ENCODE measurements at places on chromosomes 2 and 18. TPM values are rescaled to one million over a fixed set of nuclear protein-coding genes. Genes with fewer than 3 reads are reported as not detected.

Gene TSN
- total RNA-seq, result 38.0 TPM

Gene SLC16A14
- total RNA-seq, result 4.2 TPM

Gene ORC4
- total RNA-seq, result 37.3 TPM

DNA sequence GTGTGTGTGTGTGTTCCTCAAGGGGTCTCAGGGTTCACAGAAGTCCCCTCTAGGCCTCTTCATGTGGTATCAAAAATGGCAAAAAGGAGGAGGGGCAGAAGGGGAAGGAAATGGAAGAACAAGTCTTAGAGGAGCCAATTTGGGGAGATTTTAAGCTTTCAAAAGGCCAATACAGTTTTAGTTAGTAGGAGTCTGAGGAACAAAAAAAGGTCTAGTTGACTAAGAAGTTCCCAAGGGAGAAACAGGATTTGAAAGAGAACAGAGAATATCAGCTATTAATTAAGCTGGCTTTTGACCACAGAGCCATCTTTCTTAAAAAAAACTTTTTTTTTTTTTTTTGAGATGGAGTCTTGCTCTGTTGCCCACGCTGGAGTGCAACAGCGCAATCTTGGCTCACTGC is 7.1 kb downstream of the RNF125 start:
- no peaks in the 10 kb centered on the region for H3K4me1 ChIP-seq
- no peak overlapping the region for H3K27ac ChIP-seq
- H3K27me3 ChIP-seq, result no peaks in the 10 kb centered on the region

DNA sequence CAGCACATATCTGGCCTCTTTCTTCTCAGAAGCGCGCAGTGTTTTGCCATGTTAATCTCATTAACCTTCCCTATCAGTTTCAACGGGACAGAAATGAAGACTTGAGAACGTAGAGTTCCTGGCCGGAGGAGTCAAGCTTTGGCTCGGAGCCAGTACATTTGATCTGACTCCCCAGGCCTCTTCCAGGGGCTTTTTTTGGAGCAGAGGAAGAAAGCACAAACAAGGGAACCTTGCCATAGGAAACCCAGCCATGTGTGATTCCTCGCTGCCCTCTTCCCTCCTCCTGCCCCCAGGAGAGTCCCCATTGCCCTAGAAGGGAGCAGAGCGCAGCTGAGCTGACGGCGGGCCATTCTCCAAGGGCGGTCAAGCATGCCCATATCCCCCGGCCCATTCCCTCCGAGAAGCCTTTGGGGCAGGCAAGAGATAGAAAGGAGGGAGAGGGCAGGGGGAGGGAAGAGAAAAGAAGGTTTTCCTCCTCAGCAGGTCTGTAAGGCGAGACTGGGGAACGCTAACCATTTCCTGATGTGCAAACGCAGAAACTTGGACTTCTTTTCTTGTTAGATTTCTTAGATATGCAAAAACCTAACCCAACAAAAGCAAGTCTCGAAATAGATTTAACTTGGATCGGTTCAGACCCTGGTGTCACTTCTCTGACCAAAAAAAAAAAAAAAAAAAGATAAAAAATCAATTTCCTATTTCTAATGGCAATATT is 63.7 kb upstream of the POU3F3 start:
- no peak overlapping the region for H3K27ac ChIP-seq
- no peak overlapping the region for H3K4me3 ChIP-seq
- DNase-seq, result peak; percentile 58
- peaks cover 5% of the 10 kb centered on the region for H3K4me1 ChIP-seq
- peaks cover 14% of the 10 kb centered on the region for H3K27me3 ChIP-seq

GRCh38 chr2:136081582-136082210 is 36.3 kb downstream of the CXCR4 start:
- no peak for DNase-seq
- no peaks in the 10 kb centered on the region for H3K36me3 ChIP-seq

DNA sequence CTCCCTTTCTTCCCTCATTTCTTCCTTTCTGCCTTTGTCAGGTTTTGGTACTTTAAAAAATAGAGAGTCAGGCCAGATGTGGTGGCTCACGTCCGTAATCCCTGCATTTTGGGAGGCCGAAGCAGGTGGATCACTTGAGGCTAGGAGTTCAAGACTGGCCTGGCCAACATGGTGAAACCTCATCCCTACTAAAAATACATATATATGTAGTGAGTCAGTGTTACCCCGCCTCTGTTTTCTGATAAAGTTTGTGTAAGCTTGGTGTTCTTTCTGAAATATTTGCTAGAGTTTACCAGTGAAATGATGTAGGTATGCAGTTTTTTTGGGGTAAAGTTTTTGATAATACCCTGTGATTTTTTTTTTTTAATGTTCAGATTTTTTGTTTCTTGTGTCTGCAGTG is 58.8 kb downstream of the DGKD start:
- peaks cover 36% of the 10 kb centered on the region for H3K4me1 ChIP-seq
- H3K4me3 ChIP-seq, result no peak overlapping the region
- peaks cover 2% of the 10 kb centered on the region for H3K36me3 ChIP-seq

DNA sequence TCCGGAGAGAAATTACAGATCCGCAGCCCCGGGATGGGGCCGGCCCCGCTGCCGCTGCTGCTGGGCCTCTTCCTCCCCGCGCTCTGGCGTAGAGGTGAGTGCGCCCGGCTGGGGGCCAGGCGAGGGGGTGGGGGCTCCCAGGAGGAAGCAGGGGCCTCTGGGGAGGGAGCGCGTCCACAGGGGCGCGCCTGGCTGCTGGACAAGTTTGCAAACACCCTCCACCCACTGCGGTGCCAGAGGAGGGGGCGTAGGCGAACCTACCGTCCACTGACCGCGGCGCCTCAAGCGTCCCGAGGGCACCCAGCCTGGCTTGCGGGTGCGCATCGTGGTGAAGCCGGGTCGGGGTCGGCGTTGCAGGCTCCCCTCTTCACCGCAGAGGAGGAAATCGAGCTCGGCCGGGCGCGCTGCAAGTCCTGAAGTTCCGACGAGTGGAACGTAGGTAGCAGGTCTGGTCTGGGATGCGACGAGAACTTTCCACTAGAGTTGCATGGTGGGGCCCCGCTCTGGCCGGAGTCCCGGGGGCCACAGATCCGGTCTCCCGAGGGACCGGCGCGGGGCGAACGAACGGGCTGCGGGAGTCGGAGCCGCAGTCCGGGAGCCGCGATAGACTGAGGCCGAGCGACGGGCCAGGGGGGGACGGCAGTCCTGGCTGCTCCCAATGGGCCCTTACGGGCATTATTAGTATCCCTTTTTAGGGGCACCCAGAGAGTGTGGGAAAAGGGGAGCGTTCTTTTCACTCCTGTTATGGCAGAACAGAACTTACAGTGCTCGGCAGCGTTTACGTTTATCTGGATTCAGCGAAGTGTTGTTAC is 502 bp downstream of the MERTK start:
- H3K4me1 ChIP-seq, result peaks cover 27% of the 10 kb centered on the region
- peaks cover 13% of the 10 kb centered on the region for H3K27me3 ChIP-seq
- peak overlapping the region; percentile 82 for H3K4me3 ChIP-seq
- no peaks in the 10 kb centered on the region for H3K36me3 ChIP-seq
- DNase-seq, result peak; percentile 60
- H3K27ac ChIP-seq, result peak overlapping the region; percentile 65

- H3K27ac ChIP-seq, result no peak overlapping the region
- no peak for DNase-seq
- H3K4me1 ChIP-seq, result no peaks in the 10 kb centered on the region
- H3K36me3 ChIP-seq, result peaks cover 2% of the 10 kb centered on the region
- no peaks in the 10 kb centered on the region for H3K27me3 ChIP-seq
Measured at GRCh38 chr2:67400560-67401485, 3.7 kb downstream of the ETAA1 start.

GRCh38 chr2:134155134-134155533 is 98.7 kb upstream of the MGAT5 start:
- no peaks in the 10 kb centered on the region for H3K27me3 ChIP-seq
- H3K4me1 ChIP-seq, result peaks cover 28% of the 10 kb centered on the region
- no peak overlapping the region for H3K4me3 ChIP-seq

DNA sequence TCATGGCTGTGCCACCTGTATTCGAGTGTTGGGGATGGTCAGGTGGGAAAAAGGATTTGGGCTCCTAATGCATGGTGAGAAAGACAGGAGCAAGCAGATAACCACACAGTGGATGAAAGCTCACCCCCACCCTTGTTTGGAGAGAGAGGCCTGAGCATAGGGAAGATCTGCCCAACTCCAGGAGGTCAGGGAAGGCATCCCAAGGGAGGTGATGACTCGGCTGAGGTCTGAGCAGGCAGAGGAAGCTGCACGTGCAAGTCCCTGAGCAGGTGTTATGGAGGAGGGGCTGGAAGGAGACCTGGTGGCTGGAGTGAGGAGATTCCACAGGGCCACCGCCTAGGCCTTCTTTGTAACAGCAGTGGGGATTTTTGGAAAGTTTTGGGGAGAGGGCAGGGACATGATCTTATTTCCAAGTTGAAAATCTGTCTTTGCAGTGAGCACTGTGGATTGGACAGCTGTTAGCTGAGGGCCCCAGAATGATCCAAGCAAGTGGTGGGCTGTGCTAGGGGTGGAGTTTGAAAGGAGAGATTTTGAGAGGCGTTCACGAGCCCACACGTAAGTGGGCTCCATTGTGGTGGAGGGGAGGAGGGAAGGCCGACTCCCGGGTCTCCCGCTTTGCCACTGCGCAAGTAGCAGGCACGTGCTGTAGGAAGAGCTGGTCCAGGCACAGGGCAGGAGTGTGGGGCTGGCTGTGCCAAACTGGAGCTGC is 228.5 kb downstream of the GLI2 start:
- peaks cover 3% of the 10 kb centered on the region for H3K27me3 ChIP-seq
- H3K4me1 ChIP-seq, result peaks cover 13% of the 10 kb centered on the region
- no peak overlapping the region for H3K27ac ChIP-seq
- H3K36me3 ChIP-seq, result peaks cover 45% of the 10 kb centered on the region
- peak; percentile 32 for DNase-seq
- no peak overlapping the region for H3K4me3 ChIP-seq

GRCh38 chr2:128196471-128196931 is 105.5 kb downstream of the UGGT1 start:
- peaks cover 7% of the 10 kb centered on the region for H3K4me1 ChIP-seq
- H3K27me3 ChIP-seq, result no peaks in the 10 kb centered on the region
- DNase-seq, result peak; percentile 69
- no peak overlapping the region for H3K4me3 ChIP-seq

GRCh38 chr2:161983866-161984265 is 90.1 kb downstream of the DPP4 start:
- H3K4me1 ChIP-seq, result no peaks in the 10 kb centered on the region
- H3K27ac ChIP-seq, result no peak overlapping the region
- no peaks in the 10 kb centered on the region for H3K36me3 ChIP-seq
- no peak for DNase-seq
- no peak overlapping the region for H3K4me3 ChIP-seq

DNA sequence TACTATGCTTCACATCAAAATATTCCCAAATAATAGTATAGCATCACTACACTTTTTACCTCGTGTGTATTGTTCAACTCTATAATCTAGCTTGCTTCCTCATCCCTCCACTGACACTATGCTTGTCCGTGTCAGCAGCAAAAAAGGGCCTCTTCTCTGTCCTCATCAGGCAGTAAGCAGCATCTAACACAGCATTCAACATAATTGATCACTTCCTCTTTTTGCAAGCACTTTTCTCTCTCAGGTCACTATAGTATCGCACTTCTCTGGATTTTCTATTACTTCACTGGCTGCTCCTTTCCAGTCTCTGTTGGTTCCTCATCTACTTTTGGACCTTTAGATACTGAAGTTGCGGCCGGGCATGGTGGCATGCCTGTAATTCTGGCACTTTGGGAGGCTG is 64.9 kb upstream of the ZSWIM2 start:
- DNase-seq, result peak; percentile 16
- H3K27me3 ChIP-seq, result no peaks in the 10 kb centered on the region
- no peaks in the 10 kb centered on the region for H3K4me1 ChIP-seq

GRCh38 chr18:10424585-10425307 is 29.7 kb upstream of the APCDD1 start:
- no peak overlapping the region for H3K27ac ChIP-seq
- no peaks in the 10 kb centered on the region for H3K36me3 ChIP-seq
- H3K4me3 ChIP-seq, result no peak overlapping the region

GRCh38 chr2:228602288-228602687 is 420.8 kb upstream of the SPHKAP start:
- DNase-seq, result no peak
- H3K4me3 ChIP-seq, result no peak overlapping the region
- H3K4me1 ChIP-seq, result no peaks in the 10 kb centered on the region
- no peak overlapping the region for H3K27ac ChIP-seq

DNA sequence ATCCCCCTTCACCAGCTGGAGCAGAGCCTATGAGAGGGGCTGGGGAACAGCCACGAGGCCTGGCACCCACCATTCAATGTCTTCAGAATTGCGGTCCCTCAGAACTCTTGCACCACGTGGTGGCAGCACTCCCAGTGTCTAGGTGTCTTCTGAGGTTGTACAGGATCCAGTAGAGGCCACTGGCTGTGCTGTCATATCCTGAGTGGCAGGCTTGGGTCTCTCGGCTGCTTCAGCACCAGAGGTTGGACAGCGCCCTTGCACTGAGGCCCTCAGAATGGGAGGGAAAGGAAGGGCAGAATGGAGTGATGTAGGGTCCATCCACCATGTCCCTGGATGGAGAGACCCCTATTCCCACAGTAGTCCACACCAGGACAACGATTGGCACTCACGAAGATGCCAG is 112.0 kb upstream of the TEKT4 start:
- no peaks in the 10 kb centered on the region for H3K4me1 ChIP-seq
- DNase-seq, result no peak
- H3K4me3 ChIP-seq, result no peak overlapping the region
- no peaks in the 10 kb centered on the region for H3K36me3 ChIP-seq
- H3K27ac ChIP-seq, result no peak overlapping the region

DNA sequence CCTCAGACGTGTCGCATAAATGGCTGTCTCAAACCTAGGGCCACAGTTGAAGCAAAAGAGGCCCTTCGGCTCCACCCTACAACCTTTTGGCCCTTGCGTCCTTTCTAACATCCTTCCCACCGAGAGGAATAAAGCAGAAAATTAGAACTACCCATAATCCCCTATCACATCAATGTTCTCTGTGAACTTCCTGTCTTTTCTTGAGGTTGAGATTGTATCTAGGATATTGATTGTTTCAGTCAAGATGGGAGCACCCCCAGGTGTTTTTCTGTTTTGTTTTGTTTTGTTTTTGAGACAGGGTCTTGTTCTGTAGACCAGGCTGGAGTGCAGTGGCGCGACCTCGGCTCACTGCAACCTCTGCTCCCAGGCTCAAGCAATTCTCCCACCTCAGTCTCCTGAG is 23.6 kb downstream of the INPP5D start:
- H3K27me3 ChIP-seq, result no peaks in the 10 kb centered on the region
- peaks cover 37% of the 10 kb centered on the region for H3K4me1 ChIP-seq
- no peak overlapping the region for H3K4me3 ChIP-seq
- no peaks in the 10 kb centered on the region for H3K36me3 ChIP-seq
- H3K27ac ChIP-seq, result peak overlapping the region; percentile 88

- no peak overlapping the region for H3K27ac ChIP-seq
- H3K36me3 ChIP-seq, result no peaks in the 10 kb centered on the region
- H3K4me1 ChIP-seq, result peaks cover 5% of the 10 kb centered on the region
- no peaks in the 10 kb centered on the region for H3K27me3 ChIP-seq
- DNase-seq, result no peak
Measured at GRCh38 chr18:63022429-63023022, 297.0 kb downstream of the BCL2 start.

DNA sequence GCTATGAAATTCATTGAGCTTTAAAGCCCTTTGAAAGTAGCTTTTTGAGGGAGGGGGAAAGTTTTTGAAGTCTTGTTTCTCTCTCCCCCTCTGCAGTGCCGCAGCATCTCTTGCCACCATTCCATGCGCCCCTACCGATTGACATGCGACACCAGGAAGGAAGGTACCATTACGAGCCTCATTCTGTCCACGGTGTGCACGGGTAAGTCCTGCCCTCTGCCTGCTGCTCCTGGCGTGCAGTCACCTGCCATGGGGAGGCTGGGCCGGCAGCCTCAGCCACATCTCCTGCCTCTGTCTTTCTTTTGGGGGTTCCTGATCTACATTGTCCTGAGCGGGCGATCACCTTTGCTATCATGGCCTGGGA is 191.6 kb downstream of the GLI2 start:
- H3K36me3 ChIP-seq, result peaks cover 14% of the 10 kb centered on the region
- H3K27ac ChIP-seq, result no peak overlapping the region
- no peak overlapping the region for H3K4me3 ChIP-seq
- H3K4me1 ChIP-seq, result peaks cover 3% of the 10 kb centered on the region
- peaks cover 3% of the 10 kb centered on the region for H3K27me3 ChIP-seq
